Uterus (tissue), 4 donors: ENCODE measurements at places on chromosomes 11 and 22.
A peak's percentile ranks its signal among the peaks of the same experiment; 100 is the strongest.

GRCh38 chr11:65444314-65445051, 21.9 kb downstream of the NEAT1 start:
- no peaks in the 10 kb centered on the region for H3K27me3 ChIP-seq
- peak; percentile 22 for DNase-seq
- H3K27ac ChIP-seq = peak overlapping the region; percentile 45
- H3K36me3 ChIP-seq = no peaks in the 10 kb centered on the region

DNA sequence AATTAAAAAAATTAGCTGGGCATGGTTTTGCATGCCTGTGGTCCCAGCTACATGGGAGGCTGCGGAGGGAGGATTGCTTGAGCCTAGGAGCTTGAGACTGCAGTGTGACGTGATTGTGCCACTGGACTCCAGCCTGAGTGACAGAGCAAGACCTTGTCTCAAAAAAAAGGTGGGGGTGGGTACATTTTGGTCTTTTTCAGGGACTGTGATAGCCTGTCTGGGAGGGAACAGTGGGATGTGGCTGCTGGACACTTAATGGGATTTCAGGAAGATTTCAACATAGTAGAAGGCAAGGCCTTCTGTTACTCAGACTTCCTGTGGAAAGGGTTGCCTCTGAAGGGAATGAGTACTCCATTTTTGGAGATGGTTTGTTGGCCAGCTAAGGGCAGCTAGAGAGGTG, 40.6 kb downstream of the RELT start:
- no peaks in the 10 kb centered on the region for H3K27me3 ChIP-seq
- H3K4me1 ChIP-seq = no peaks in the 10 kb centered on the region
- H3K36me3 ChIP-seq = no peaks in the 10 kb centered on the region

DNA sequence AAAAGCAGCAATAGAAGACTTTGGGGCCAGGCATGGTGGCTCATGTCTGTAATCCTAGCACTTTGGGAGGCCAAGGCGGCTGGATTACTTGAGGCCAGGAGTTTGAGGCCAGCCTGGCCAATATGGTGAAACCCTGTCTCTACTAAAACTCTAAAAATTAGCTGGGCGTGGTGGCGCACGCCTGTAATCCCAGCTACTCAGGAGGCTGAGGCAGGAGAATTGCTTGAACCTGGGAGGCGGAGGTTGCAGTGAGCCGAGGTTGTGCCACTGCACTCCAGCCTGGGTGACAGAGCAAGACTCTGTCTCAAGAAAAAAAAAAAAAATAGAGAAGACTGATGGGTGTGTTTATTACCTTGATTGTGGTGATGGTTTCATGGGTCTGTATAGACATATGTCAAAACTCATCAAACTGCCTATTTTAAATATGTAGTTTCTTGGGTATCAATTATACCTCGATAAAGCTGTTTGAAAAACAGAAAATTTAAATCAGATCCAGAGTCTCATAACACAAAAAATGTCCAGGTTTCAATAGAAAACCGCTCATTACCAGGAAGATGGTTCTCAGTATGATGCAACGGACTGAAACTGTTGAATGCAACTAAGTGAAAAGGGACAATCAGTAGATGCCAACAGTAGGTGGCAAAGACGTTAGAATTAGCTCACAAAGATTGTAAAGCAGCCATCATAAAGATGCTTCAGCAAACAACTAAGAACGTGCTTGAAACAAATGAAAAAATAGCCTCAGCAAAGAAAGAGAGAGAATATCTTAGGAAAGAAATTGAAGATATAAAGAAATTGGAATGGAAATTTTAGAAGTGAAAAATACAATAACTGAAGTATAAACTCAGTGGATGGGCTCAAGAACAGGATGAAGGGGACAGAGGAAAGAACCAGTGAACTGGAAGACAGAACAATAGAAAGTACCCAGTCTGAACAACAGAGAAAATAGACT, 33.1 kb upstream of the SEPTIN5 start:
- H3K36me3 ChIP-seq = no peaks in the 10 kb centered on the region
- no peak overlapping the region for H3K27ac ChIP-seq
- H3K4me1 ChIP-seq = no peaks in the 10 kb centered on the region
- H3K4me3 ChIP-seq = no peak overlapping the region
- DNase-seq = no peak
- no peaks in the 10 kb centered on the region for H3K27me3 ChIP-seq

DNA sequence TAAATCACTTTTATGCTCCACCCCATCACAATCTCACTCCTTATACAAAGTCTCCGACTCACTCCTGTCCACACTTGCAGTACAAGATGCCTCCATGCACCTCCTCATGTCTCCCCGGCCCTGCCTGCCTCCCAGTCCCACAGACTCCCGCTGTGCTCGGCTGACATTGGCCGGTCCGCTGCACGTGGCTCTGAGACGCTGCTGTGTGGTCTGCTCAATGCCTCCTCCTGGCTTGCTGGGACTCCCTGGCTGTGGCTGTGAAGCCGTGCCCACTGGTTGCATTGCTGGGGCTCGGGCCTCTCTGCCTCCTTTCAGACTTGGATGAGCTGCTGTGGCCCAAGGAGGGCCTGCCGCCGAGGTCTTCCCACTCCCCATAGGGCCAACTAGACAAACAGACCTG, 224.0 kb upstream of the B3GAT1 start:
- DNase-seq = no peak
- no peaks in the 10 kb centered on the region for H3K27me3 ChIP-seq
- no peak overlapping the region for H3K27ac ChIP-seq

DNA sequence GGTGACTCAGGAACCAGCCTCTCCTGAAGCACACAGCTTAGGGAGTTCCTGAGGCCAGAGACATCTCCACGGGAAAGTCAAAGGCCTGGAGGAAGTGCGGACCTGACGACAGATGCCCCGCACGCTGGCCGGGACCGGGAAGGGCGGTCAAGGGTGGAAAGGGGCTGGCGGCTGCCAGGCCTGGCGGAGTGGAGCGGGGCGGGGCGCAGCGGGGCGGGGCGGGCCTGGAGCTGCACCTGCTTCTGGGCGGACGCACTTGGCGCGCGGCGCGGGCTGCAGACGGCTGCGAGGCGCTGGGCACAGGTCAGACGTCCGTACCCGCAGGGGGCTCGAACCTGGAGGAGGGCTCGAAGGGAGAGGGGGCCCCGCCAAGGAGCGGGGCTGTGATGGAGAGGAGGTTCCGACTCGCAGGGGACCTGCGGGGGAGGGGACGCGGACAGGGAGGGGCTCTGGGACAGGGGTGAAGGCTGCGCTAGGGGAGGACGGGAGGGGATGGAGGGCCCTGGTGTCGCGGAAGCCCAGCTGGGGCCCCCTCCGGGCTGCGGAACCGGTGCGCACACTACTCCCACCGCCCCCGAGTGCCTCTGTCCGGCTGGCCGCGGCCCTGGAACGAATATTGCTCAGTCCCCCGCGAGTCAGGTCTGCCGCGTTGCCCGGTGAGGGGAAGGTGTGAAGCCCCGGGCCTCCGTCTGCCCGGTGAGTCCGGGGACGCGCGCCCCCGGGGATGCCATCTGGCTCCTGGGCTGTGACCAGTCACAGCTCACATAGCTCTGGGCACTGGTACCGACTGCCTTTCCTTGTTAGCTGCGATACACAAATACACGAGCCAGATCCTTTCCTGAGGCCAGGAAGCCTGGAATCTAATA, at the start of gene TMEM45B:
Gene TMEM45B, plus strand, starts transcription at position 253 of the 866 bp plus-strand sequence. CDS start 36,635 bp downstream, outside the sequence.
- H3K4me1 ChIP-seq = no peaks in the 10 kb centered on the region
- no peak for DNase-seq
- H3K4me3 ChIP-seq = no peak within 1 kb of the TSS
- H3K36me3 ChIP-seq = no peaks in the 10 kb centered on the region
- H3K27ac ChIP-seq = no peak within 1 kb of the TSS

DNA sequence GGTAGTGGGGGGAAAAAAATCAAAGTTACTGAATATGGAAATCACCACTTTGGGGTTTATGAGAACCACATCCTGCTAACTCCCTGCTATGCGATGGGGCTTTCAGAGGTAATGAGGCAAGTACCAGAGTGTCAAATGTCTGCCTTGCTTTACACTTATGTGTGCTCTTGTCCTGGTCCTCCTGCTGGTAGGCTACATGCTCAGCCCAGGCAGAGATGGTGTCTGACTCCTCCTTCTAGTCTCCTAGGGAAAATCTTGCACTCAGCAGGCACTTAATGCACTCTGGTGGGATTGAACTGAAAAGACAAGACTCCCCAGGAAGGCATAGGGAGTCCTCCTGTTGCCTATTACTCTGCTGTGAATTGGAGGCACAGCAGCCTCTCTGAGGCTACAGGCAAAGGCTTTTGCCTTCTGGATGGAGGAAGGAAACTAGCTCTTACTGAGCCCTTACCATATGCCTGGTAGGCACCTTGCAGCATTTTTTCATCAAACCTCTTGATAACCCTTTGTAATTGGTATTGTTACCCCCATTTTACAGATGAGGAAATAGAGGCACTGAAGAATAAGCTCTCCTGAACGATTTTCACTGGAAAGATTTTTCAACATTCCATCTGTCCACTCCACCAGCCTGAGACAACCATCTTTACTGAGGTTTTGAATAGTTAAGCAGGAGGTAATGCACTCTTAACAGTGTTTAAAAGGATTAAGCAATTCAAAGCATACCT, 132.1 kb upstream of the PAX6 start:
- no peak for DNase-seq
- no peaks in the 10 kb centered on the region for H3K4me1 ChIP-seq
- H3K36me3 ChIP-seq = no peaks in the 10 kb centered on the region

DNA sequence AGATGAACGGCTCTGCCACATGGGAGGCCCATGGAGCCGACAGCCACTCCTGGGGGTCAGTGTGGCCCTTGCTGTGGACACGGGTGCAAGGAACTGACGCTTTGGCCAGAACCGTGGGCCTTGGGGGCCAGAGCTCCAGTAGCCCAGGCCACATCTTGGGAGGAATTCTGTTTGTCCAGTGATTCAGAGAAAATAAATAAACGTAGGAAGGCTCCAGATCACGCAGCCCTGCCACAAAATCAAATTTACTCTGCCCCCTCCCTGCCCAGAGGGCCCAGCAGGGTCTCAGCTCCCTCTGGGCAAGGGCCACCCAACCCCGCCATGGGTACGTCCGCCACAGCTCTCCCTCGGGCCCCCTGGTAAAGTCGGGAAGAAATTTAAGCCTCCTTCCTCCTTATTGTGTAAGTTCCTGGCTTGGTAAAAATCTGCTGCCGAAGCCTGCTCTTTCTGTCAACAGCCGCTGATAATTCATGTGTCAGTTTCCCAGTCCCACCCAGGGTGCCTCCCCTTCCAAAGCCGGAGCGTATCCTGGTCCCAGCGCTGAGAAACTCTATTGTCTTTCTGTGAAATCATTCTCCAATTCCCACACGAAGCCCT, 6.9 kb upstream of the MUC5AC start:
- H3K27ac ChIP-seq = no peak overlapping the region
- H3K27me3 ChIP-seq = no peaks in the 10 kb centered on the region
- H3K36me3 ChIP-seq = no peaks in the 10 kb centered on the region
- no peak overlapping the region for H3K4me3 ChIP-seq
- DNase-seq = no peak
- H3K4me1 ChIP-seq = no peaks in the 10 kb centered on the region

GRCh38 chr11:76380159-76380976, 564 bp downstream of the THAP12 start:
- H3K27me3 ChIP-seq = no peaks in the 10 kb centered on the region
- DNase-seq = no peak

DNA sequence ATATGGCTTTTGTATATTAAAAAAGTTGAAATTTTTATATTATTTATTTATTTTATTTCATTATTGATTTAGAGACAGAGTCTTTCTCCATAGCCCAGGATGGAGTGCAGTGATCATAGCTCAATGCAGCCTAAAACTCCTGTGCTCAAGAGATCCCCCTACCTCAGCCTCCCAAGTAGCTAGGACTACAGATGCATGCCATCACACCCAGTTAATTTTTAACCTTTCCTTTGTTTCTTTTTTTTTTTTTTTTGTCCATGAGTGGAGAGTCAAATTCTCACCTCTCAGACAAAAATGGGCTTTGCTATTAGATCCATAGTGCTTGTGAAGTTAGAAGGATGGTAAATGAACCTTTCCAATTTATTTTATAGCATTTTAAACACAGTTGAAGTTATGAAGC, 182.5 kb downstream of the SOX6 start:
- DNase-seq = no peak
- no peak overlapping the region for H3K27ac ChIP-seq
- H3K36me3 ChIP-seq = no peaks in the 10 kb centered on the region
- no peak overlapping the region for H3K4me3 ChIP-seq

DNA sequence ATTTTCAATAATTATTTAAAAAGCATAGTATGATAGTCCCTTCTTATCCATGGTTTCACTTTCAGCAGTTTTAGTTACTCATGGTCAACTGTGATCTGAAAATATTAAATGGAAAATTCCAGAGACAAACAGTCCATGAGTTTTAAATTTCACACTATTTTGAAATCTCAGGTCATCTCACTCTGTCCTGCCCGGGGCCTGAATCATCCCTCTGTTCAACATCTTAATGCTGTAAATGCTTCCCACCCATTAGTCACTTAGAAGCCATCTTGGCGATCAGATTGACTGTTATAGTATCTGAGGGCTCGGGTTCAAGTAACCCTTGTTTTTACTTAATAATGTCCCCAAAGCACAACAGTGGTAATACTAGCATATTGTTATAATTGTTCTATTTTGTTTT, 1509.3 kb downstream of the FAM181B start:
- H3K36me3 ChIP-seq = no peaks in the 10 kb centered on the region
- DNase-seq = no peak
- H3K27ac ChIP-seq = no peak overlapping the region
- no peaks in the 10 kb centered on the region for H3K27me3 ChIP-seq
- no peaks in the 10 kb centered on the region for H3K4me1 ChIP-seq

GRCh38 chr11:26331911-26332571, at the start of gene ANO3:
Gene ANO3 (plus strand): TSS chr11:26332130. CDS start chr11:26332276, 146 bp downstream.
- H3K36me3 ChIP-seq = no peaks in the 10 kb centered on the region
- no peaks in the 10 kb centered on the region for H3K27me3 ChIP-seq
- no peaks in the 10 kb centered on the region for H3K4me1 ChIP-seq
- DNase-seq = peak; percentile 47
- H3K4me3 ChIP-seq = no peak within 1 kb of the TSS
- no peak within 1 kb of the TSS for H3K27ac ChIP-seq

- H3K36me3 ChIP-seq = no peaks in the 10 kb centered on the region
- H3K27me3 ChIP-seq = peaks cover 43% of the 10 kb centered on the region
- H3K4me1 ChIP-seq = peaks cover 8% of the 10 kb centered on the region
- no peak overlapping the region for H3K27ac ChIP-seq
Measured at GRCh38 chr11:27720277-27720830, 20.1 kb upstream of the BDNF start.

- H3K4me1 ChIP-seq = no peaks in the 10 kb centered on the region
- no peaks in the 10 kb centered on the region for H3K27me3 ChIP-seq
- DNase-seq = no peak
- no peaks in the 10 kb centered on the region for H3K36me3 ChIP-seq
Measured at GRCh38 chr11:92638678-92639077, 330.8 kb upstream of the MTNR1B start.

- H3K4me1 ChIP-seq = no peaks in the 10 kb centered on the region
- no peaks in the 10 kb centered on the region for H3K36me3 ChIP-seq
- DNase-seq = peak; percentile 48
- H3K27ac ChIP-seq = peak overlapping the region; percentile 54
- no peaks in the 10 kb centered on the region for H3K27me3 ChIP-seq
Measured at GRCh38 chr11:117010808-117011540, 87.3 kb downstream of the SIK3 start.

GRCh38 chr11:95095858-95096587, 6.4 kb downstream of the ENDOD1 start:
- H3K27me3 ChIP-seq = no peaks in the 10 kb centered on the region
- no peaks in the 10 kb centered on the region for H3K36me3 ChIP-seq
- H3K27ac ChIP-seq = no peak overlapping the region
- no peak overlapping the region for H3K4me3 ChIP-seq
- no peak for DNase-seq

GRCh38 chr11:83151274-83151977, 5.5 kb upstream of the PCF11 start:
- DNase-seq = no peak
- no peak overlapping the region for H3K27ac ChIP-seq
- no peaks in the 10 kb centered on the region for H3K36me3 ChIP-seq
- no peak overlapping the region for H3K4me3 ChIP-seq
- H3K4me1 ChIP-seq = no peaks in the 10 kb centered on the region
- H3K27me3 ChIP-seq = no peaks in the 10 kb centered on the region
